Stimulated activated CD8-positive, alpha-beta memory T cell treated with anti-CD3 and anti-CD28 coated beads, Interleukin-4, amount 100 ng/mL, for 4 hours (primary cell): ENCODE measurements at places on chromosomes 6 and 20.

DNA sequence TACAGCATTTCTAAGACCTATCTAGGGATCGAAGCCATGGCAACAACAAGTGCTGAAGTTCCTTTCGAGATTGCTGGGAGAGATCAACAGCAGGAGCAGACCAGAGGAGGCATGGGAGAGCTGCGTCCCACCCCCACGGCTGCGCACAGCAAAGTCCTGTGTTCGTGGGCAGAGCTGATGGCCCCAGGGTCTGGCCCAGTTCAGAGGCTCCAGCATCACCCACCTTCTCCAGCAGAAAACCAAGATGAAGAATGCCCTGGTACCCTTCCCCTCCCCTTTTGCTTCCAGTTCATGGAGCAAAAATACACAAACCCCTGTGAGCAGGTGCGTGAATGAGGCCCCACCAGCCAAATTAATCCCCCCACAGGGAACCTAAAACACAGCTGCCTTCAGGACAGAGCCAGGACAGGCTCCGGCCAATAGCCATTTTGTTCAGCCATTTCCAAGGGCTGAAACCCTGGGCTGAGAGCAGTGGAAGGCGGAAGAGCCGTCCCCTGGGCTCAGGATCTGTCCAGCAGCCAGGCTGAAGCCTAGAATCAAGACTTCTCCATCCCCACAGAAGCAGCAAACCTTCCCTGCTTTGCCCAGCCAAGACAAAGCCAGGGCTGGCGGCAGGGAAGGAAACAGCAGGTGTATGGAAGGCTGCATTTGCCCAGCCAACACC lies 102.8 kb downstream of the PREX1 start:
- DNase-seq: no peak

DNA sequence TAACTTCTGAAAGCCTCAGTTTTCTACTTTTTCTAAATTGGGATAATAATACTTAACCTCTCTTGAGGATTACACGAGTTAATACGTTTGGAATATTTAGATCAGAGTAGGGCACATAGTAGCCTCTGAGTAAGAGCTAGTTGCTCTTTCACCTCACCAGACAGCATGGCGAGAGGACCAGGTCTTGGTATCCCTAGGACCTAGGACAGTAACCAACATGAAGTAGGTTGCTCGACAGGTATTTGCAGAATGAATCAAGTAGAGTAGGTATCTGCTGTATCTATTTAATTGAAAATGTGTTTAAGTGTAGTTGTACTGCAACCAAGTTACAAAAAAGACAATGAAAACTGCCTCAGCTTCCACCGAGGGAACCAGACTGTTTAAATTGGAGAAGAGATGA lies 1.4 kb downstream of the CDC5L start:
- DNase-seq: no peak

- no peak for DNase-seq
These were observed 17.4 kb downstream of the CNBD2 start for GRCh38 chr20:35985806-35986205.

DNA sequence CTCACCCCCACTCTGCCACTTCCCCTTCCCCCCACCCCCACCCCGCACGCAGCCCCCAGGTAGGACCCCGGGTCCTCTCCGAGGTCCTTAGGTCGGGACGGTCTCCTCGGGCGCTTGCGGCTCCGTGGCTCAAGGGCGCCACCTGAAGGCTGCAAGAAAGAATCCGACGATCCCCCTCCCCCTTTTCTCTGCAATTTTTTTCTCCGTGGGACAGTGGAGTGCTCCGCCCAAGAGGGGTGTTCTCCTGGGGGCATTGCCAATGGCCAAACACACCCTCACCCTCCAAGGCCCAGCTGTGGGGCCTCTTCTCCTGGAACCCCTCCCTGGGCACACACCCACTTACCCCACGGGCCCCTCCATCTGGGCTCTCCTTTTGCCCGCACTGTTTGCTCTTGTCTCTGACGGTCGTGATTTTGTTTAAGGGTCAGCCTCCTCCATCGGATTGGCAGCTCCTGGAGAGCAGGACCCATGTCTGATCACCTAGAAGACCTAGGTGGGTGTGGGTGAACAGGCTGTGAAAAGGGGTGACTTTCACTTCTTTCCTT lies 1.1 kb upstream of the TMEM74B start:
- DNase-seq: no peak

GRCh38 chr6:39005774-39006173 lies 42.8 kb upstream of the GLP1R start:
- no peak for DNase-seq

- DNase-seq: no peak
These were observed 46.4 kb upstream of the DST start for GRCh38 chr6:56689114-56689513.

GRCh38 chr6:130836055-130836640 lies 8.9 kb downstream of the SMLR1 start:
- no peak for DNase-seq

GRCh38 chr20:51385646-51386530 lies 156.6 kb downstream of the NFATC2 start:
- DNase-seq: no peak

DNA sequence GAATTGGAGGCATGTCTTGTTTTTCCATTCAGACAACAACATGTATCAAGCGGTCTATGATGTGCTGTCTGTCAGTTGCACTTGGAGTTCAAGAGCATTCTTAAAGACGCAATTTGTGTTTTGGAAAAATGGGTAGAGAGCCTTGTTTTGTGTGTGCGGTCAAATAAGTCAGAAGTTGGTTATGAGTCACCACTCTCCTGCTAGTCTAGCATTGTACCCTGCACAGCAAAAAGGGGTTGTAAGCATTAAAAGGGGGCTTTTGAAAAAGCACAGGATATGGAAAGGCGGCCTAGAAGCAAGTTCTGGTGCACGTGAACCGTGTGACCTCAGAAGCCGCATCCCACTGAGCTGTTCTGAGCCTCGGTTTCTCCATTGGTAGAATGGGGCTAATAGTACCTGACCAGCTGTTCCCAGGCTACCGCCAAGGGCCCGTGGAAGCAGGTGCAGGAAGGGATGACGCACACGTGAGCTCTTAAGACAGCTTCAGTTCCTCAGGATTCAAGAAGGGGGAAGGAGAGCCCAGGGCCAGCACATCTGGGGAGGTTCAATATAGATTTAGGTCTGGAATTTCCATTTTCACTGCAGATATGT lies 61.6 kb upstream of the SNX9 start:
- DNase-seq: no peak

DNA sequence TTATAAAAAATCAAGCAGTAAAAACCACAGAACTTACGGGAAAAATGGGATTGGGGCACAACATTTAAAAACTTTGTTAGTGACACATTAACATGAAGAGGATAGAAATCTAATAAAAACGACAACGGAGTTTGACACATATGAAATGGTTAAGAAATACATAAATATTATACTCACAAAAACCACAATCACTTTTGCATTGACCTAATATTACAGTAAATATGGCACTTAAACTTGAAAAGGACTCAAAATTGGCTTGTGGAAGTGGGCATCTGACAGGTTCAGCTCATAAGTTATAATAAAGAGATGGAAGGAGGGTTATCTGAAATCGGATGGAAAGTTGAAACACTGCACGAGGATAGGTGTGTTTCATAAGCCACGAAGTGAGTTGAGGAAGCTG lies 523.7 kb downstream of the TFAP2B start:
- no peak for DNase-seq

DNA sequence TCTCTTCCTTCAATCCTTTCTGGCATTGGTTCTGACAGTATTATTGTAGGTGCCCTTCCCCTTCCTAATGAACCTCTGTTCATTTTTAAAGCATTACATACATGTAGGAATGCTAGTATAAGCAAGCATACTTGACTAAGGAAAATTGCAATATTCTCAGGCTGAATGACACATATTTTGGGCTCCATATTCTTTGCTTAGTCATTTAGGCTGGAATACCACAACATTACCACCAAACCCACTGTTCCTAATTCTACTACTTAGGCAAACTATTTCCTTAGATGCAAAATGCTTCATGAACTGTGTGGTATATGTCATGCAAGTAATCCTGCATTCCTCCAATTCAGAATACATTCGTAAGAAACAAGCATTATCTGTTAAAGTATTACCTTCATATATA lies 113.9 kb downstream of the PRDM1 start:
- no peak for DNase-seq

GRCh38 chr6:67630146-67630545 lies 1004.9 kb upstream of the ADGRB3 start:
- no peak for DNase-seq

GRCh38 chr6:152368751-152369624 lies 268.2 kb downstream of the SYNE1 start:
- DNase-seq: no peak

- DNase-seq: no peak
These were observed 23.9 kb upstream of the SSTR4 start for GRCh38 chr20:23011008-23011721.

DNA sequence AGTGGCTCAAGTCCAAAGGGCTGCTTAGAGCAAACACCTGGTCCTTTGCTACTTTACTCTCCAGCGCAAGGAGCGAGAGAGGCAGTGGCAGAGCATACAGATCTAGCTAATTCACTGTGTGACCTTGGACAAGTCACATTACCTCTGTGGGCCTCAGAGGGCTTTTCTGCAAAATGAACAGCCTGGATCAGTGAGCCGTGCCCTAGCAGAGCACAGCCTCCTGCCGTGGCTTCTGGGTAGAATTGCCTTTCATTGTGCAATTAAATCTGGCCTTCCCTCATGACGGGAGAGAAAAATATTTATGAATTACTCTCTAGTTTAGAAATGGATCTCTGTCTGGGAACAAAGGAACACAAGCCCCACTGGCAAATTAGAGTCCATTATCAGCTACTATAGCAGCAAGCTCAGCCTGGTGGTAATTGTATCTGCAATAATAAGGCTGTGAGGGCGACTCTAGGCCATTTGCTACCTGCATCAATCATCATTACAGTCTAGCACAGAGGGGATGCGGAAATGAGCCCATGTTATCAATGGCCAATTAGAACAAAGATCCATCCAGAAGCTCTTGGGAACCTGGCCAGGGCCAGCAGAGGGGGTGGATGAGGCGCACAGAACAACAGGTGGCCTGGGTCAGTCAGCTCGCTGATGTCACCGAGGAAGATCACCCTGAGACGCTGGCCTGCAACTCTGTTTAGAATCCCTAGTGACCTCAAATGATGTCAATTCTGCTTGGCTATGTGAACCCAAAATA lies 114.2 kb upstream of the LY86 start:
- DNase-seq: no peak

- DNase-seq: no peak
These were observed 40.3 kb upstream of the RALGAPA2 start for GRCh38 chr20:20752712-20753111.

GRCh38 chr6:136962661-136963060 lies 40.6 kb downstream of the SLC35D3 start:
- DNase-seq: no peak

GRCh38 chr6:127924440-127924839 lies 23.6 kb upstream of the THEMIS start:
- no peak for DNase-seq

DNA sequence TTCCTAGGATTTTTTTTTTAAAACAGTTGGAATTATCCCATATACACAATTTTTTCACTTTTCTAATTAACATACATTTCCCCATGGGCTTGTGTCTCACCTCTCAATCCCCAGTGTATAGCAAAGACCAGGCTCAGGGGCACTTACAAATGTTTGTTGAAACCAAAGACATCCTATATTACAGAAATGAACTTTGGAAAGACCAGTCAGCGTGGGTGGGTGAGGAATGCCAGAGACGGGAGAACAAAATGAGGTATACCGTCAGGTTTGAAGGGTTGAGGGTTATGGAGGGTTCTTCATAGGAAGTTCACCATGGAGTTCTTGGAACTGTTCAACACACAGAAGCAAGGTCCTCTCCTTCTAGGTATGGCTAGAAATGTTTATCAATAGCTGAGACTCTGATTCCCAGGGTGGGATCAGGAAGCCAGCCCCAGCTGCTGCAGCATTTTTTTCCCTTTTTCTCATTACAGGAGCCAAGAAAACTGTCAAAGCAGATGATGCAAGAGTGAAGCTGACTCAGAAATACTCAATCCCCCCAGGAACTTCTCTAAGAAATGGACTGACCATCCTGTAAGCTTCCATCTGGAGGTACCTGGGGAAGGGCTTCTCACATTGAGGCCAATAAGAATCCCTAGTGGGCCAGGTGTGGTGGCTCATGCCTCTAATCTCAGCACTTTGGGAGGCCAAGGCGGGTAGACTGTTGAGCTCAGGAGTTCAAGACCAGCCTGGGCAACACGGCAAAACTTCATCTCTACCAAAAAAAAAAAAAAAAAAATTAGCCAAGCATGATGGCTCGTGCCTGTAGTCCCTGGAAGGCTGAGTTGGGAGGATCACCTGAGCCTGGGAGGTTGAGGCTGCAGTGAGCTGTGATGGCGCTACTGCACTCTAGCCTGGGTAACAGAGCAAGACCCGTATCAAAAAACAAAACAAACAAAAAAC lies 15.9 kb upstream of the TBC1D20 start:
- DNase-seq: no peak
